ENCODE measurements at places on chromosomes 7 and 10. TPM values are rescaled to one million over a fixed set of nuclear protein-coding genes. Genes with fewer than 3 reads are reported as not detected.

RBP4 gene
- total RNA-seq, result not detected

SEMA3E gene
- total RNA-seq, result not detected

ELOVL3 gene
- total RNA-seq, result not detected

ITIH5 gene
- not detected for total RNA-seq

UCN3 gene
- not detected for total RNA-seq

COBL gene
- total RNA-seq, result not detected

FANK1 gene
- total RNA-seq, result 0.63 TPM

STK31 gene
- 0.18 TPM for total RNA-seq

HOGA1 gene
- not detected for total RNA-seq

MYPN gene
- total RNA-seq, result not detected
